ENCODE measurements at places on chromosomes 2 and 18. TPM values are rescaled to one million over a fixed set of nuclear protein-coding genes. Genes with fewer than 3 reads are reported as not detected.

DNA sequence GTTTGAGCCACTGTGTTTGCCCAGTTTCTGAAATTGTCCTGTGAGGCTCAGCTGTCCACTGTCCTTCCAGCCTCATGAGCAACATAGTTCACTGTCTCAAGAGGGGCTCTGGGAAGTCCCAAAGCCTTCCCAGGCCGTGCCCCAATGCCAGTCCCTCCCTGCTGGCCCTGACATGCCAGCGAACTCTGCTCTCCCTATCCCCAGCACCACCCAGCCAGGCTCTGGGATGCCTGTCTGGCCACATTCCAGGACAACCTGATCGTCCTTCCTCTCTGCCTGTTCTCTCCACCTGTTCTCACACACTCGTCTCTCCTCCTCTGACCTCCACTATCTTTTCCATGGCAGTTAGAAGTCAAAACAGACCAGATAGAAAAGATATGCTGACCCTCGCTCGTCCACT, 278.0 kb upstream of the ID2 start:
- H3K27me3 ChIP-seq, result peaks cover 65% of the 10 kb centered on the region
- no peak overlapping the region for H3K27ac ChIP-seq
- no peaks in the 10 kb centered on the region for H3K4me1 ChIP-seq
- no peaks in the 10 kb centered on the region for H3K36me3 ChIP-seq

- H3K4me1 ChIP-seq, result peaks cover 9% of the 10 kb centered on the region
- no peak overlapping the region for H3K27ac ChIP-seq
- DNase-seq, result no peak
Measured at GRCh38 chr2:109375656-109376055, 238.1 kb downstream of the SEPTIN10 start.

DNA sequence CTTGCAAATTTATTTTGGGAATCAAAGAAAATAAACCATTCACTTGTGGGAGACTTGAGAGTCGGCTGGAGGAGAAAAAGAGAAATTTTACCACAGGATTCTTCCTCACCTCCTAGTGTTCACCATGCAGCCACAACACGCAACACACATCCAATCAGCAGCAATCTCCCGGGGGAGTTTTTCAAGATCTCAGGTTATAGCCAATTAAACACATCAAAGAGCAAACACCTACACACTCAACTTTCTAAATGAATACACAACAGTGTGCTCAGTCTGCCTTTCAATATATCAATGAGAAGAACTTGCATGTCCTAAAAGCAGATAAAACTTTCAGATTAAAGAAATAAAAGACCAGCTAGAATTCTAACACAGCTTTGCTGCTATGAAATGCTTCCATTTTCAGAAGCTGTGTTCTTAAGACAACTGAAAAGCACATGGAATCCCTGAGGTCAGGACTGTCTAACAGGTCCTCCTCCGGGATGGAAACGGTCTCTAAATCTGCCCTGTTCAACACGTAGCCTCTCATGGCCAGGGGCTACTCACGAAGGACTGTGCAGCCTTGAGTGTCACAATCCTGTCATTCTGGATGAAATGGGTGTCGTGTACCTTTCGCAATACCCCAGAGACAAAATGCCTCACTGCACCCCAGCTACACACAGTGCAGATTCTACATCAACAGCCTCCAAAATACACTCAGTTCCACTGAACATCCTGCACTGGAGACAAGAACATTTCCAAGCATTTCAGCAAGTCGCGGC, 84.2 kb downstream of the ZNF516 start:
- no peak for DNase-seq
- no peaks in the 10 kb centered on the region for H3K36me3 ChIP-seq
- H3K4me3 ChIP-seq, result no peak overlapping the region
- no peaks in the 10 kb centered on the region for H3K4me1 ChIP-seq

DNA sequence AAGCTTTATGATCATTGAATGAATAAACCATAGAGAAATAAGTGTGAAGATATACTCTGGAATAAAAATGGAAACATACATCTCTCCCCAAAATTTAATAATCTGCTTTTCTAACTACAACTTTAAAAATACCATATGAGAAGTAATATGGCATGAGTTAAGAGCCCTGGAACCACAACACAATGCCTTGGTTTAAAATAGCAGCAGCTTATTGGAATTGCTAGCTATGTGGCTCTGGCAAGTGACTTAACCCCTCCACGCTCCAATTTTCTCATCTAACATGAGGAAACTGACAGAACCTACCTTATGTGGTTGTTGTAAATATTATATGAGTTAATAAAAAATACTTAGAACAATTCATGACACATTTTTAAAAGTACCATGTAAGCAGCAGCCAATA, 76.4 kb downstream of the VPS54 start:
- no peaks in the 10 kb centered on the region for H3K4me1 ChIP-seq
- H3K4me3 ChIP-seq, result no peak overlapping the region
- no peaks in the 10 kb centered on the region for H3K27me3 ChIP-seq
- no peak for DNase-seq
- H3K36me3 ChIP-seq, result no peaks in the 10 kb centered on the region
- H3K27ac ChIP-seq, result no peak overlapping the region

IL36A gene
- total RNA-seq, result not detected

All from PC-9 (cell line).